Left ventricle myocardium inferior (tissue), 1 donor: ENCODE measurements at places on chromosomes 11 and 22.

DNA sequence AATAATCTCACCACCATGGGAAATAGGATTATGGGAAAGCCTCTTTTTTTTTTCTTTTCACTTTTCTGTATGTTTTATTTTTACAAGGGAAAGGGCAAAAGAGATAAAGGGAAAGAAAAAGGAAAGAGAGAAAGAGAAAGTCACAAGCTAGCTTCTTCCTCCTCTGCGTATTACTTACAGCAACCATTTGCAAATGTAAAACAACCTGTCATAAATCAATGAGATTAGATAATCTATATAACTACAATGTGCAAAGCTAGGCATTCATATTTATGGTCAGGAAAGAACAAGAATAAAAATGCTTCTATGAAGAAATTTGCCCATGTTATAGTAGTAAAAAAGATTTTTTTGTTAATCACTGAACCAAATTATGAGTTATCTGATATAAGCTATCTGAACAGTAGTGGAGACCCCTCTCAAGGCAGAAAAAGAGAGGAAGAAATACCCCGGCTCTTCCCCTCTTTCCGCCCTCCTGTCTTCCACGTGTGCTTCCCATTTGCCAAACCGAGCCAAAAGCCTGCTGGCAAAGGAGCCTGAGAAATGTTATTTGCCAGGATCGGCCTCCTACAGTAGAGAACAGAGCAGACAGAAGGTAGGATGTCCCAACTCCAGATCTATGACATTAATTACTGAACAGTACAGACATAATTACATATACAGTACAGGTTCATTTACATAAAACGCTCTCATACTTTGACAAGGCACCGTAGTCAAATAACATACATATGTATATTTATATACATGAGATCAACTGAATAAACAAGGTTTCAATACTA, 50.2 kb downstream of the ARHGAP32 start:
- no peak for DNase-seq

GRCh38 chr11:124210421-124210820, 27.3 kb downstream of the OR10D3 start:
- DNase-seq = no peak

- no peak for DNase-seq
These were observed 331.1 kb upstream of the MPPED2 start for GRCh38 chr11:30917266-30917665.

DNA sequence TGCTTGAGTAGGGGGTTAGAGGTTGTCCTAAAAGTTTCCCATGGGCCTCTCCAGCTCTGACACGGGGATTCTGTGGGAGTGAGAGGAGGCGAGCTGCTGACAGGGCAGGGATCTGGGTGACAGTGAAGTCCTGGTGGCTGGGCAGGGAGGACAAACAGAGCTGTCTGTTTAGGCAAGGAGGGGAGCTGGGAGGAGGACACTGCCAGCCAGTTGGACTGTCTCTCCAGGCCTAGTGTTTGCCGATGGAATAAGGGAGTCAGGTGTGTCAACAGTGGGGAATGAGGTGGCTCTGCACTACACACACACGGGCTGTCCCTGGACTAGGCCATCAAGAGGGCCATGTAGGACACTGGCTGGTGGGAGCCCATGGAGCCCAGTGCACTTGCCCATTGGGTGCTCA, 20.6 kb upstream of the SYT7 start:
- DNase-seq = no peak

- no peak for DNase-seq
These were observed 736.5 kb upstream of the CCDC90B start for GRCh38 chr11:84022695-84023094.

DNA sequence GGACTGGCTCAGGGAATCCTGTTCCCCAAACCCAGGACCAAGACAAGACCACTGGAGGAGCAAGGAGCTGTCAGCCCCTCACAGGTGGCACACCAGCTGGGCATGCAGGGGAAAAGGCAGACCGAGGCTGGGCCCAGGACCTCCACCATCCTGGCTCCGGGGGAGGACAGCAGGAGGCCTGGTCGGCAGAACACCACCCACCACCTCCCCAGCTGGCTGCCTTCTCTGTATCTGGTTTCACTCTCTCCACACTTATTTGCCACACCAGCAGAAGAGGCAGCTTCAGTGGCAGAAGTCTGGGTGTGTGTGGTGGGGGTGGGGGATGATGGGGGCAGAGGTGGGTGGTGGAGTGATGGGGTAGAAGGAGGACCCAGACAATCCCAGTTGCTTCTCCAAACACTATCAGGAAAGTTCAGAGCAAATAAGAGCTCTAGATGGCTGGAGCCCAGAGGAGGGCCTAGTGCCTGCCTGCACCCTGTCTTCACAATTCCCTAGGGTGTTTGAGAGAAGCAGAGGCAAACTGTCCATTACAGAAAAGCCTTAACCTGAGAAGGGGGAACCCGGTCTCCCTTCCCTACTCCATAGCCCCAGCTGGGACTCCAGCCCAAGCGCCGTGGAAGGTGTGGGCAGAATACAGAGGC, 51.9 kb upstream of the CDON start:
- DNase-seq = no peak

- no peak for DNase-seq
These were observed 93.6 kb downstream of the CTTN start for GRCh38 chr11:70491696-70492472.

- DNase-seq = peak; percentile 80
These were observed 33.1 kb upstream of the CBX7 start for GRCh38 chr22:39185601-39186012.

DNA sequence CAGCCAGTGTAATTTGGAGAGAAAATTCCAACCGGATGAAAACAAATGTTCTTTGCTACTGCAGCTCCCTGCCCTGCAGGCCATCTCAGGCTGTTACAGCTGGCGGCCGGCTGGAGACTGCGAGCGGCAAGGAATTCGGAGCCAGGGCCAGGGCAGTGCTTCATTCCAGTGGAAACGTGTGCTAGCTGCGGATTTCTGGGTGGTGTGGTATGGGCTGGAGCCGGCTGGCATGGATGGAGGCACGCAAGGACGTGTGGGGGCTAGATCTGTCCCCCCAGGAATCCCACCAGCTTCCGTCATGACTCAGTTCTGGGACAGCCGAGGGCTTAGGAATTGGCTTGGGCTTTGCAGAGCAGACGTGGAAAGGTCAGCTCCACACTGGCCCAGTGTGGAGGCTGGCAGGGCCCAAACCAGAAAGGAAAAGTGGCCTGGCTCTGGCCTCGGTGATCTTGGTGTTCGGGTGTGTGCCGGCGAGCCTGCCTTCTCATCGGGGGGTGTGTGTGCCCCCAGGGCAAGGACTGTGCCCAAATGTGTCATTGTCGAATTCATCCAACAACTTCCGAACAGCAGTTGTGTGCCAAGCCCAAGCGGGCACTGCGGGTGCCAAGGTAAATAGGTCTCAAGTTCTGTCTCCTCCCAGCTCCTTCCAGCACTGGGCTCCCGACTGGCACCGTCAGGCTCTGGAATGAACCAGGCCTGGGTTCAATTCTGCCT, 48.1 kb upstream of the SHISAL1 start:
- peak; percentile 56 for DNase-seq

DNA sequence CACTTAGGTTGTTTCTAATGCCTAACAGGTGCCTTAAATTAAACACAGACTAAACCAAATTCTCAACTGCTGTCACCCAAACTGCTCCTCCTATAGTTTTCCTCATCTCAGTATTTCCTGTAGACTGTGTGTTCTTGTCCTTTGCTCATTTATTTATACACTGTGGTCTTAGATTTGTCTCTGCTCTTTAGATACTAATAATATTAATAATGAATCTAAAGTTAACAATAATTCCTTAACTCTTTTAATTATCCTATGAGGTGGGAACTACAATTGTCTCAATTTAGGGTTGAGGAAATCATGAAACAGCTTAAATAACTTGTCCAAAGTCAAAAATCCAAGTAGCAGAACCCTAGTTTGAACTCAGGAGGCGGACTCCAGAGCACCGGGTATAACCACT, 43.9 kb upstream of the YPEL1 start:
- DNase-seq = no peak

GRCh38 chr22:46432164-46433068, 96.9 kb downstream of the TRMU start:
- no peak for DNase-seq

DNA sequence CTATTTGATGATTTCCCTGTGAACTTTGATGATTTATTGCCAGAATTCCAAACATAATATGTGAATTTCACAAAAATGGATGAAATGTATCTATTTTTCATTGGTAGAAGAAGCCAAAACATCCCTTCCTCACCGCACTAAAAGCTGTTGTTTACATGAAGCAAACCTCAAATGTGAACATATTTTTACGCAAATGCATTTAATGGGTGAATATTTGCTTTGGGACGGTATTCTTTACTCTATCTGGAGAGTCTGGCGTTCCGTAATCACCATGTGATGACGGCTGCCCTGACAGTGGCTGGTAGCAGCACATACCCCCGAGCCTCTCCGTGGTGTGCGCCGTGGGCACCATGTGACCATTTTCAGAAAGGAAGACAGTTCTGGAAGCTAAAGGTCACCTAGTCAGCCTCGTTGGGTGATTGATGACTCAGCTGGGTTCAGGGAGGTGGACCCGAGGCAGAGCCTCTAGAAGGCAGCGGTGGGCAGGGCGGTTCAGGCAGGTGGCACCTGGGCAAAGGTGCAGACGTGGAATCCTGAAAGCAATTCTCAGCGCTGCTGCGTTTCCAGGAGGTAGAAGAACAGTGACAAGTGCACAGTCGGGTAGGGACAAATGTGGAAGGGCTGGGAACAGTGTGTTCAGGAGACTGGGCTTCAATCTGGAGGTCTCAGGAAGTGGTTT, 45.3 kb downstream of the PPARA start:
- DNase-seq = no peak

DNA sequence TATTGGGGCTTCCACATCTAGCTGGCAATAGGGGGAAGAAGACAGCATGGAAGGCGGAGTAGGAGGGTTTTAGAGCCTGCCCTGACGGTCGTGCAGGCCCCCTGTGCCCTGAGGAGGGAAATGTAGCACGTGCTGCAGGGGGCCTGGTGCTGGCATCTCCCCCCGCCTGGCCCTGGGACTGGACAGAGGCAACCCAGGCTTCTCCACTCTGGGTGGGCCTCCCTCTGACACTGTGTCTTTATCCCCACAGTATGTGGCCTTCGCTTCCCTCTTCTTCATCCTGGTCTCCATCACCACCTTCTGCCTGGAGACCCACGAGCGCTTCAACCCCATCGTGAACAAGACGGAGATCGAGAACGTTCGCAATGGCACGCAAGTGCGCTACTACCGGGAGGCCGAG, 36.8 kb downstream of the KCNC1 start:
- no peak for DNase-seq

- no peak for DNase-seq
These were observed 109.7 kb upstream of the MTMR2 start for GRCh38 chr11:96033599-96033998.

- DNase-seq = no peak
These were observed 59.3 kb downstream of the BDNF start for GRCh38 chr11:27640954-27641353.

- no peak for DNase-seq
These were observed 635 bp upstream of the GRK3 start for GRCh38 chr22:25563761-25564319.

DNA sequence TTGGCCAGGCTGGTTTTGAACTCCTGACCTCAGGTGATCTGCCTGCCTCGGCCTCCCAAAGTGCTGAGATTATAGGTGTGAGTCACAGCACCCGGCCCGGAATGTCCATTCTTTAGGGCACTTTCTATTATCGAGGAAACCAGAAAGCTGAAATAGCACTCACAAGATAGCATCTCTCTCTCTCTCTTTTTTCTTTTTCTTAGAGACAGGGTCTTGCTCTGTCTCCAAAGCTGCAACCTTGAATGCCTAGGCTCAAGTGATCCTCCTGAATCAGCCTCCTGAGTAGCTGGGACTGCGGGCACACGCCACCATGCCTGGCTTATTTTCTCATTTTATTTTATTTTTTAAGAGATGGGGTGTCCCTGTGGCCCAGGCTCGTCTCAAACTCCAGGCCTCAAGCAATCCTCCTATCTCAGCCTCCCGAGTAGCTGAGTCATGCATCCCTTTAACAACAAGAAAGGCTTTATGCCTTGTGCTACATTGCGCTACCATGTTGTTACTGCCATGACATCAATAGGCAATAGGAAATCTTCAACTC, 7.2 kb upstream of the EED start:
- no peak for DNase-seq

DNA sequence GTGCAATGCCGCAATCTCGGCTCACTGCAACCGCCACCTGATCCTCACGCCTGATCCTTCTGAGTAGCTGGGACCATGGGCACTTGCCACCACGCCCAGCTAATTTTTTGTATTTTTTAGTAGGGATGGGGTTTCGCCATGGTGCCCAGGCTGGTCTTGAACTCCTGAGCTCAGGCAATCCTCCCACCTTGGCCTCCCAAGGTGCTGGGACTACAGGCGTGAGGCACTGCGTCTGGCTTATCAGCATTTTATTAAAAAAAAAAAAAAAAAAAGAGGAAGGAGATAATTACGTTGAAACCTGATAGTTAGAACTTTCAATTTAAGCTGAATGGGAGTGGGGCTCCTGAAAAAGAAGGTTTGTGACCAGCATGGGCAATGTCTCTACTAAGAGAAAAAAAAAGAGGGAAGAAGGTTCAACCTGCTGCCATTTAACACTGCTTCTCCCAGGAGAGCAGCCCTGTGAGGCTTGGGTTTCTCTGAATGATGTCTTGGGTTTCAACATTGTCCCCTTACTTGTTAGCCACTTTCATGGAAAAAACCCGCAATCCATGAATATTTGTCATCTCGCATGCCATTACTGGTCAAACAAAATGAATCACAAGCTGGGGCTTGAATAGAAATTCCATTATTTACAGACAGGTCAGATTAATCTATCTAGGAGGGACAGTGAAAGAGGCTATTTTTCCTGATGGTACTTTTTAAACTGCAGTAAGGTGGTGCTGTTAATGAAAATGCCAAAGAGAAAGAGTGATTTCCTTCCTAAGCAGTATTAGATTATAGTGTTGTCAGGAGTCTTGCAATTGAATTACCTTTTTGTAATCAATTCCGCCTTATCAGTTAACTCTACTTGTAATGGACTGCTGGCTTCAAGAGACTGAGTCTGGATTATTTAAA, 72.5 kb downstream of the PACS1 start:
- DNase-seq = no peak

- DNase-seq = no peak
These were observed 86.2 kb downstream of the MSANTD4 start for GRCh38 chr11:105935791-105936190.

DNA sequence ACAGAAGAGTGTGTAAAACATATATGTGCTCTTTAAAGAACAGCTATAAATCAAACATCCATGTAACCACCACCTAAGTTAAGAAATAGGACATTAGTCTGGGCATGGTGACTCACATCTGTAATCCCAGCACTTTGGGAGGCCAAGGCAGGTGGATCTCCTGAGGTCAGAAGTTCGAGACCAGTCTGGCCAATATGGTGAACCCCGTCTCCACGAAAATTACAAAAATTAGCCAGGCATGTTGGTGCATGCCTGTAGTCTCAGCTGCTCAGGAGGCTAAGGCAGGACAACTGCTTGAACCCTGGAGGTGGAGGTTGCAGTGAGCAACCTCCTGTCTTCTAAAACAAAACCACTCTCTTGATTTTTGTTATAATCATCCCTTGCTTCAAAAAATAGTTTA, 103.3 kb downstream of the LRRC32 start:
- DNase-seq = no peak

GRCh38 chr11:128653801-128654231, 40.1 kb upstream of the FLI1 start:
- DNase-seq = peak; percentile 46

GRCh38 chr11:16421826-16422225, 65.5 kb upstream of the SOX6 start:
- no peak for DNase-seq
